ENCODE measurements at places on chromosomes 3 and 15.

DNA sequence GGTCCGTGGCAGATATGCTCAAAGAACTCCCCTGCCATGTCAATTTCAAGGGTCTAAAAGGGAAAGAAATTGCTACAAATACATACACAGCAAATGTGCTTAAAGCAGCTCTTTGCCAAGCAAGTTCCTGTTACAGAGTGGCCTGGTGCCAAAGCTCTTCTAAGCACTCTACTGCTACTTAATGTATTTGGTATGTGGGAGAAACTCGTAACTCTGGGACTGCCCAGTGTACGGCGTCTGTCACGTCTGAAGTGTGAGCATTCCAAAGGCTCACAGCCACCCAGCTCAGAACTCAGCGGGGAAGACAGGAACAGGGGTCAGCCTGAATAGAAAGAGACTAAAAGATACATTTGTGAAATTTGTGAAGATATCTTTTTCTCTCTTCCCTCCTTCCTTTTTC, 54.6 kb downstream of the RBMS3 start:
- peak; percentile 98 for DNase-seq

GRCh38 chr3:138441742-138442141, 7.3 kb downstream of the ESYT3 start:
- no peak for DNase-seq

GRCh38 chr15:68229386-68230156, at the start of gene CLN6:
Gene CLN6, minus strand, starts transcription at chr15:68229728. Its CDS starts 144 bp downstream, at chr15:68229584.
- DNase-seq, result peak; percentile 84

- no peak for DNase-seq
Observed at GRCh38 chr3:107103786-107104185, 273.5 kb upstream of the CCDC54 start.

- peak; percentile 39 for DNase-seq
Observed at GRCh38 chr15:101651554-101652097, 555 bp downstream of the TM2D3 start.

- DNase-seq, result no peak
Observed at GRCh38 chr3:42095540-42095939, 4.4 kb downstream of the TRAK1 start.

DNA sequence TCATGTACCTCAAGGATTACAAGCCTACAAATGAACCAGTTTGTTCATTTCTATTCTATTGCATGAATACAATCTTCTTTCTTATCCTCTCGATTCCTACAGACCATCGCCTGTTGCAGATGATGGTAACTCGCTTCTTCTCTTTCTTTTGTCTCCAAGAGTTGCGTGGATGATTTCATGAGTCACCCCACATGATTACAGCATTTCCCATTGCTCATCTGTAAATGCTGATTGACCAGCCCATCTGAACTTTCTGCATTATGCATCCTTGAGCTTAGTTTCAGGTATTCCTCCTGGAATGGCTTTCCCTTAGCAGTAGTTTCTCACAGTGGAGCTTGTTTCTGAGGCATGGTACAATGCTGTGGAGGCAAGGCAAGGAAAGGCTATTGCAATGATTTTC, 109.6 kb upstream of the TOPAZ1 start:
- DNase-seq, result no peak

- peak; percentile 69 for DNase-seq
Observed at GRCh38 chr3:128488991-128489673, 3.9 kb downstream of the GATA2 start.

DNA sequence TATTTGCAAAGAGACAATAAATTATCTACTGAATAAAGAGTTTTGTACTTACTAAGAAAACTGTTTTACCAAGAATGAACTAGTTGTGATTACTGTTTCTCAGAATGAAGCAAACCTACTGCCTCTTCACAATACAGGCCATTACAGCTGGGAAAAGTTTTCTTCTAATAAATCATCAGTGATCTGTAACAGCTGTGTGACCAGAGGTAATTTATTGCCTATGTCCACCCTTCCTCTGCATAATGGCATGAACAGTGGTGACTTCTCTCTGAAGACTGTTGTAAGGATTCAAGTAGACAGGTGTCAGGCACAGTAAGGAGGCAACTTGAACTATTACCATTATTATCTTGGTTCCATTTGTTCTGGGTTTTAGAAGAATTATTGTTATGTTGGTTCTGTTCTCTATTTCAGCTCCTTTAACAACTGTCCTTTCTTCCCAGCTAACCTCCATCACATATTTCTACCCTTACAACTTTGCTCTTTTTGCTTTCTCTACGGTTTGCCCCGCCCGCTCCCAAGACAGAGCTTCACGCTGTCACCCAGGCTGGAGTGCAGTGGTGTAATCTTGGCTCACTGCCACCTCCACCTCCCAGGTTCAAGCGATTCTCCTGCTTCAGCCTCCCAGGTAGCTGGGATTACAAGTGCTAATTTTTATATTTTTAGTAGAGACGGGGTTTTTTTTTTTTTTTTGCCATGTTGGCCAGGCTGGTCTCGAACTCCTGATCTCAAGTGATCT, 51.5 kb downstream of the PRKAR2A start:
- DNase-seq, result no peak

DNA sequence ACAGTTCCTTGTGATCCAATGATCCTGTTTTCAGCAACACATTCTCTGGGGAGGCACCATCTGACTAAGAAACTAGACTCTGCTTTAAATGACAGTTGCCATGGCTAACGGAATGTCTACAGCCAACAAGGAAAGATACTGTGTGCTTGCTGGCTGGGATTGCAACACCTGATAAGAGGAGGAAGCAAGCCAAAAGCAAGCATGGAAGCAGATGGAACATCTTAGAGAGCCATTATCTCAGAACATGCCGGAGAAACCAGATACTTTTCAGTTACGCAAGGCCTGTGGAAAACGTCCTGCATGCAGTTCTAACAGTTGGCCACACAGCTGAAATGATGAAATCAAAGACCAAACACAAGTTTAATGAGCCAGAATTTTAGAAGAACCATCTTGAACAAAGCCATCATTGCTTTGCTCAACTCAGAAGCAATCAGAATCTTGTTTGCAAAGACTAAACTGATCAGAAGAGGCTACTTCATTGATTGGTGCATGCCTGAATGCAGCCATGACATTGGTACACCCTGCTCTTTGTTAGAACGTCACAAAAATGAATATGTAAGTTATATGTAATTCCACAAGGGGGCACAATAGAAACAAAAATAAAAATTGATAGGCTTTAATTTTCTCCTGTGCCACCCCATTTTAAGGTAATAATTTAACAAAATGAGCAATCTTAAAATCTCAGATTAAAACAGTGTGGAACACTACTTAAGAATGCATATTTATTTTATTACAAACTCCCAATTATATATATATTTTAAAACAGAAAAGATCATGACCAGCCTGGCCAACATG, 50.8 kb downstream of the GXYLT2 start:
- peak; percentile 99 for DNase-seq

- no peak for DNase-seq
Observed at GRCh38 chr15:95458721-95459120, 871.8 kb upstream of the NR2F2 start.

DNA sequence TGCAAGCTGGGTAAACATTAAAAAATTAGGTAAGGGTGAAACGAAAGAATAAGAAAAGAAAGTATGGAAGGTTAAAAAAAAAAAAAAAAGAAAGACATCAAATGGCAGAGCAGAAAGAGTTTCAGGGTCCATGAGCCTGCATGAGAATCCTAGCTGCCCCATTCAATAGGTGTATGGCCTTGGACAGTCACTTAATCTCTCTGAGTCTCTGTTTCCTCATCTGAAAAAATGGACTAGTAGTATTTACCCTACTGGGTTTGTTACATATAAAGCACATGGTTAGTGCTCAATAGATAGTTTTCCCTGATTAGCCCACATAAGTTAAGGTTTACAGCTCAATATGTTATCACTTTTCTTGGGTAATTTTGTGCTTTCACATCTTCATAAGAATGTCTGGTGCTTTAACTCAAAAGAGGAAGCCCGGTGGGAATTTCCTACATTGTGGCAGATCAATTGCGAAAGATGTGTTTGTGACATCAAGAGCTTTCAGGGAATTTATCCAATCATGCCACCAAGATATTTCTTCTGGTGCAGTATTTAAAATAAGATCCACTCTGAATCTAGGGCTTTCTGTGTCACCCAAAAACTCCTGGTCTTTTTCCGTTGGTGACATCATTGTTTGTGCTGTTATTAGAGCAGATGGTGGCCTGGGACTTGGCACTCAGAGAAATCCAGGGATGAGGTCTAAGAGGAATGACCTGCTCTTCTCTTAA, 57.2 kb upstream of the UBE2E1 start:
- DNase-seq, result peak; percentile 88

DNA sequence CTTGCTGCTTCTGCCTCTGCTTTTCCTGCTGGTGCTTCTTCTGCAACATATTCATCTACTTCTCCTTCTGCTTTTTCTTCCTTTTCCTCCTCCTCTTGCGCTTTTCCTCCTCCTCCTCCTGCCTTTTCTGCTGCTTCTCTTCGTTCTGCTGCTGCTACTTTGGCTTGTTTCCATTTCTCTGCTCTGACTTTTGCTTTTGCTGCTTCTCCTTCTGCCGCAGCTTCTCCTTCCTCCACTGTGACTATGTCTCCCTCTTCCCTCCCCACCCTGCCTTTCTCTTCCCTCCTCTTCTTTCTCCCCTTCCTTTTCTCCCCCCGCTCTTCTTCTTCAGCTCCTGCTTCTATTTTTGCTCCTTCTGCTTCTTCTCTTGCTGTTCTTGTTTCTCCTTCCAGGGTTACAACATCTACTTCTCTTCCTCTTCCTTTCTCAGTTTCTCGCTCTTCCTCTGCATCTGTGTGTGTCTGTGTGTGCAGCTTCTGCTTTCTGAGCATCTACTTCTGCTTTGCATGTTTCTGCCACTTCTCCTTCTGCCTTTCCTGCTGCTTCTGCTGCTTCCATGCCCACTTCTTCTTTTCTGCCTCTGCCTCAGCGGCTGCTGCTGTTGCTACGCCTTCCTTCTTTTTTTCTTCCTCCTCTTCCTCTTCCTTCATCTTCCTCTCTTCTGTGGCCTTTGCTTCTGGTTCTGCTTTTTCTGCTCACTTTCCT, 51.4 kb downstream of the FAM43A start:
- DNase-seq, result no peak

GRCh38 chr3:138389841-138390581, 41.6 kb downstream of the MRAS start:
- DNase-seq, result peak; percentile 80

DNA sequence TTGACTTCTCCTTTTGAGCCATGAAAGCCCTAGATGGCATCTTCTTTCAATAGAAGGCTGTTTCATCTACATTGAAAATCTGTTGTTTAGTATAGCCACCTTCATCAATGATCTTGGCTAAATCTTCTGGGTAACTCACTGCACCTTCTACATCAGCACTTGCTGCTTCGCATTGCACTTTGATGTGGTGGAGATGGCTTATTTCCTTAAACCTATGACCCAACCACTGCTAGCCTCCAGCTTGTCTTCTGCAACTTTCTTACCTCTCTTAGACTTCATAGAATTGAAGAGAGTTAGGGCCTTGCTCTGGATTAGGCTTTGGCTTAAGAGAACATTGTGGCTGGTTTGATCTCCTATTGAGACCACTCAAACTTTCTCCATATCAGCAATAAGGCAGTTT, 189.8 kb downstream of the PLCL2 start:
- DNase-seq, result no peak

- peak; percentile 34 for DNase-seq
Observed at GRCh38 chr3:178707311-178708031, 171.2 kb downstream of the KCNMB2 start.

GRCh38 chr15:86570738-86571137, 491.1 kb downstream of the AGBL1 start:
- no peak for DNase-seq

GRCh38 chr3:129379582-129380358, 48.7 kb downstream of the EFCAB12 start:
- no peak for DNase-seq

DNA sequence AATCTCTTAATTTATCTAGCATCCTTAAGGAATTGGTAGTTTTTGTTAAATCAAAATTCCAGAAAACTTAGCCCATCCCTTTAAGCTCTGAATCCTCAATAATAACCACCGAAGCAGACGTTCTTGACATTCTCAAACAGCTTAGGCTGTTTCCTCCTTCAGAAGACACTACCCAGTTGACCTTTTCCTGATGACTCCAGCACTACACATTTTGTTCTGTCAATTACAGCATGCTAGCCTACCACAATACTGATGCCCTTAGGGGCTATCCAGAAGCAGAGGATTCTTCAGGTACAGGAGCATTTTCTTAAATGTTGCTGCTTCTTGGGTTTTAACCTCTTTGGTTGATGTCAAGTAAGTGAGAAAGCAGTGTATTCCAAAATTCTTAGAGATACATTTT, 33.4 kb downstream of the ETV5 start:
- DNase-seq, result no peak

DNA sequence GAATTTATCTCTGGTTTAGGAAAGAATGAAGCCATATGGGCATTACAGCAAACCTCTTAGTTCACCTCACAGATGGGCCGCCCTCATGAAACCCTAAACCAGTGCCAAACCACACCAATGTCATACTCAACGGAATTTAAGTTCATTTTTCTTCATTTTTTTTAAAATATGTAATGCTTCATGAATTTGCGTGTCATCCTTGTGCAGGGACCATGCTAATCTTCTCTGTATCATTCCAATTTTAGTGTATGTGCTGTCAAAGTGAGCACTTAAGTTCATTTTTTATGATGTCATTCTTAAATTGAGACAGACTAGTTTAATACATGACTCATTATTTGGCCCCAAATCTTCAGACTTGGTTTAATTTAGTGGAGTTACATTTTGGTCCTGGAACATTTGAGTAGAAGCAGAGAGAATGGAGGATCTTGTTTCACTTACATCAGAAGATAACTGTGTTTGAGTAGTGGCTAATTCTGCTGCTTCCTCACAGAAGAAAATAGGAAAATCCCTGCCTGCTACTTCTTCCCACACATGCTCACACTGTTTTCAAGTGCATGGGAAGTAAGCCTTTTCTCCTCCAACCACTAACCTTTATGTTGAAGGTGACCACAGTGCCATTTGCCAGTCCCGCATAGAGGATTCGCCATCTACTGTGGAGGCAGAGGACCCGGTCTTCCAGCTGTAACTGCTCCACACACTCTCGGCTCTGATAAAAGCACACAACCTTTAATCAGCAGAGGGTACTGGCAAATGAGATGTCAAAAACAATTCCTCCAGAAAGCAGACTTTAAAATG, 63.3 kb downstream of the ZNF106 start:
- DNase-seq, result peak; percentile 31

- DNase-seq, result no peak
Observed at GRCh38 chr3:114241262-114241661, 3.9 kb upstream of the ZNF80 start.

DNA sequence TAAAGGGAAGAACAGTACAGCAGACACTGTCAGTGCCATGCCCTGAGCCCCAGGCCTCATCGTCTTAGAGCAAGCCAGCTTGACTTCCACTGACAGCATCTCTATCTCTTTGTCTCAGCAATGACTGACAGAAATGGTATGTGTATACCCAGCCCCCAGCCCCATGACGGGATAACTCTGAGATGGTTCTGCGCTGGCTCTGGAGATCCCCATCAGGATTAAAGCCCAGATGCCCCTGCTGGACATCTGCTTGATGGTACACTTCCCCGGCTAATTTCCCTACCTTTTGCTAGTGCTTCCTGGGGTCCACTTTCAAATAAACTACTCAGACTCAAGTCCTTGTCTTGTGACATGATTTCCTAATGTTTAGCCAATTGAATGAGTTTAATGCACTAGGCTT, 7.6 kb downstream of the NMNAT3 start:
- DNase-seq, result no peak

GRCh38 chr3:13513051-13513912, 33.2 kb downstream of the HDAC11 start:
- peak; percentile 76 for DNase-seq

GRCh38 chr3:116302087-116302747, 143.1 kb downstream of the LSAMP start:
- DNase-seq, result peak; percentile 52

GRCh38 chr3:187736418-187736871, 8.8 kb downstream of the BCL6 start:
- peak; percentile 91 for DNase-seq

Data from fibroblast of villous mesenchyme (primary cell).